Adipocyte (in vitro differentiated cells): ENCODE measurements at places on chromosomes 16 and 17.

DNA sequence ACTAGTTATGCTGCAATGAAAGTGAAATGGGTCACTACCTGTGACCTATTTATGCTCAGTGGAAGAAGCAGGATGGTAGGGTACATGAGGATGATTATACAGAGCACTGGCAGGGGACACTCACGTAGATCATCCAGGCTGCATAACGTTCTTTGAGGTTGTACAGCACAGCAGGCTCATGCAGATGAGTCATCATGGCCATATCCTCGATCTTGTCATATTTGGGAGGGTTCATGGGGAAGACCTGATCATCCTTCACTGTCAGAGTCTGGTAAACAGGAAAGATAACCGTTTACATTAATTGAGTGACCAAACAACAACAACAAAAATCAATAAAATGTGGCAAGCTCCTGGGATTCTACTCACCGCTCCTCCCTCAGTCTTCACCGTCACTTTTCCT lies 2.1 kb downstream of the MYH2 start:
- no peak for DNase-seq

GRCh38 chr16:4339909-4340308 lies 11.2 kb downstream of the PAM16 start:
- DNase-seq, result no peak

GRCh38 chr16:87057211-87057881 lies 259.8 kb downstream of the C16orf95 start:
- DNase-seq, result no peak

DNA sequence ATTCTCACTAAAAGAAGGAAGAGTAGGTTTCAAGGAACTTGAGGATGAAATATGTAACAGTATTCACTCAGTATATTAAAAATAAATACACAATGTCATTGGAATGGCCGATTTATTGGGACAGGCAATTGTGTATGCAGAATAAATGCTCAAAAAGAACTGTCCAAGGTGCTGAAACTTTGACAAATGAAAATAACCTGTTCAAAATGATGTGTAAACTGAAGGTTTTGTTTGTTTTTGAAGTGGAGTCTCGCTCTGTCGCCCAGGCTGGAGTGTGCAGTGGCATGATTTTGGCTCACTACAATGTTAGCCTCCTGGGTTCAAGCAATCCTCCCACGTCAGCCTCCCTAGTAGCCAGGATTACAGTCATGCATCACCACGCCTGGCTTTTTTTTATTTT lies 318.7 kb upstream of the RBFOX1 start:
- peak; percentile 22 for DNase-seq

DNA sequence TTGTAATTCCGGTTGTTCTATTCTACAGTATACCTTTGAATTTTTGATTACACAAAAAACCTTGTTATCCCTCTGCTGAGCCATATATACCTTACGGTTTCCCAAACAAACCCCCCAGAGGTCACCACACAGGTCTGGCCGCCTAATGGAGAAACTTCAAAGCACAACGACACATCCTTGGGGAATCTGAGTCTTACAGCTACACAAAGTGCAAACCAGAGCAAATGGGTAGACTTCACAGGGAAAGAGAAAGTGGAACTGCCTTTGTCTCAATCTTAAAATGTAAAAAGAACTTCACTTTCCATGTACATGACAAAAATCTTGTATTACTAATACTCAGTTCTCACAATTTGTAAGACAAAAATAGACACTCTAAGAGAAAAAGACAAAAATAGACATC lies 2.7 kb downstream of the FBXO31 start:
- DNase-seq, result peak; percentile 51

GRCh38 chr17:4313221-4314114 lies 49.7 kb upstream of the ANKFY1 start:
- no peak for DNase-seq

DNA sequence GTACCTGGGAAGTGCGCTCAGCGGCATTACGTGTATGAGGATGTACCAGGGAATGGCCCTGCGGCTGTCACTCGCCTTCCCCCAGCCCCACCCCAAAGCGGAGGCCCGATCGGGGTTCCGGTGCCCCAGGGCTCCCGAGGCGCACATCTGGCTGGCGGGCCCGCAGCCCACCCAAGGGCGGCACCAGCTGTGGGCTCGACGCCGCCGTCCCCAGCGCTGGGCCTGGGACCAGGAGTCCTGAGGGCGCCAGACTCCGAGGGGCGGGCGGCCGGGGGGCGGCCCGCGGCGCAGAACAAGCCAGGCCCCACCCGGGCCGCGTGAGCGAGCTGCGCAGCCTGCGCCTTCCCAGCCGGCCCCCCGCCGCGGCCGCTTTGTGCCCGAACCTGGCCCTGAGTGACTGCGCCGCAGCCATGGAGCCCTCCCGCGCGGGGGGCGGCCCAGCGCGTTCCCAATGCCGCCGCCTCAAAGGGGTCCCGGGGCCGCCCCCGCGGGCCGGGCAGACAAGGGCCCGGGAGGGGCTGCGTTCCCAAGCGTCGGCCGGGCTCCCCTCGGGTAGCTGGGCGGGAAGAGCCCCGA lies 17.4 kb downstream of the ZNF423 start:
- DNase-seq, result no peak

- no peak for DNase-seq
Observed at GRCh38 chr17:35666967-35667532, 64.4 kb upstream of the RASL10B start.

GRCh38 chr17:62968445-62968923 lies 2.4 kb downstream of the TANC2 start:
- DNase-seq, result peak; percentile 95

GRCh38 chr17:32259586-32259985 lies 6.0 kb upstream of the RHBDL3 start:
- DNase-seq, result peak; percentile 50

GRCh38 chr16:55482056-55482455 lies 3.1 kb downstream of the MMP2 start:
- peak; percentile 59 for DNase-seq

- no peak for DNase-seq
Observed at GRCh38 chr16:46788891-46789474, 40.8 kb upstream of the MYLK3 start.

GRCh38 chr16:9827062-9827752 lies 355.0 kb downstream of the GRIN2A start:
- DNase-seq, result no peak

DNA sequence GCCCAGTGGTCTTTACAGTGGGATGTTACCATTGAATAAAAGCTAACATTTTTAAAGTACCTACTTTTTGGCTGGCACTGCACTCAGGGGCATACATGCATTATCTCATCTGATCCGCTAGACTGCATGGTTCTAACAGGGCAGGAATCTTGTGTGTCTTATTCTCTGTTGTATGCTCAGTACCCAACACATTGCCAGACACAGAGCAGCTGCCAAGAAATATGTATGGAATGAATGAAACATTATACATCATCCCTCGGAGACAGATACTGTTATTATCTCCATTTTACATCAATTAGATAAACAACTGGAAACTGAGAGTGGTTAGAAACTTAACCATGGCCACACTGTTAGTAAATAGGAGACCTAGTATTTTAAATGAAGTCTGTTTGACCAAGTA lies 74.1 kb upstream of the CDH11 start:
- DNase-seq, result peak; percentile 58

DNA sequence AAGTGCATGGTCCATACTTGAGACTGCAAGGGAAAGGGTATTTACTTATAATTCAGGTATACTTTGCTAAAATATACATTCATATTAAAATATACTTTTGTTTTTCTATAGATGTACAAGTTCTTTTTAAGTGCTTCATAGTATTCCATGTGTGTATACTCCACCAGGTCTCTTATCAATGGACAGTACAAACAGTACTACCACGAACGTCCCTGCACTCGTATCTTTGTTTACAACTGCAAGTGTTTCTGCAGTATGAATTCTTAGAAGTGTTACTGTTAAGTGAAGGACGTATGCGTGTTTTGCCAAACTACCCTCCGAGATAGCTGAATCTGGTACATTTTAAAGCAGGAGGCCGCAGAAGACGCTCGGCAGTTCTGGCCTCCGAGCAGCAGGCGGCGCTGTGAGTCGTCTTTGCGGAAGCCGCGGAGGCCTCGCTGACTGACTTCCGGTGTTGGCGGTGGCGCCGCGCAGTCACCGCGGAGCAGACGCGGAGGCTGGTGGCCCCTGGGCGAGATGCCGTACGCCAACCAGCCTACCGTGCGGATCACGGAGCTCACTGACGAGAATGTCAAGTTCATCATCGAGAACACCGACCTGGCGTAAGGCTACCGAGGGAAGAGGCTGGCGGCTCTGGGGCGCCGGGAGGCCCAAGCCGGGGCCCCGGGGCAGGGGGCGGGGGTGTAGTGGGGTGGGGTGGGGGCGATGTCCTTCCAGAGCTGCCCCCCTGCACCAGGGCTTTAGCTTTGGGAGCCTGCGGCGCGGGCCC lies at the start of gene POLR2C:
Gene POLR2C (plus strand): TSS at position 471 of the 769 bp plus-strand sequence. CDS start 46 bp downstream, at position 517.
- DNase-seq, result peak; percentile 94

DNA sequence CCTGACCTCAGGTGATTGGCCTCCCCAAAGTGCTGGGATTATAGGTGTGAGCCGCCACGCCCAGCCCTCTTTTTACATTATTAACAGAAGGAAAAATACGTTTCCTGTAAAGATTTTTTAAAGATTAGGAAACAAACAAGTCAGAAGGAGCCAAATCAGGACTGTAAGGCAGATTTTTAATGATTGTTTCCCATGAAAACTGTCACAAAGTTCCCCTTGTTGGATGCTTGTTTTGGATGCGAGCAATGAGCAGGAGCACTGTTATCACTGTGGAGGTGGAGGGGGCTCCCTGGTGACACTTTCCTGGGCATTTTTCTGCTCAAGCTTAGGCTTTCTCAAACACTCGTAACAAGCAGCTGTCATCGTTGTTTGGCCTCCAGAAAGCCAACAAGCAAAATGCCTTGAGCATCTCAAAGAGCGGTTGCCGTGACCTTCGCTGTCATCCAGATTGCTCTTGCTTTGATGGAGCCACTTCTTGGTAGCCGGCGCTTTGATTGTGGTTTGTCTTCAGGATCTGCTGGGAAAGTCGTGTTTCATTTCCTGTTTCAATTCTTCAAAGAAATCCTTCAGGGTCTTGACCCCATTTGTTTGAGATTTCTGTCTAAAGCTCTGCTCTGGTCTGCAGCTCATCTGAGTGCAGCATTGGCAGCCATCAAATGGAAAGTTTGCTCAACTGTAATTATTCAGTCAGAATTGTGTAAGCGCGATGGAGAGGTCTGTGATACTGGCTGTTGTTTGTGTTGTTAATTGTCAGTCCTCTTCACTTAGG lies 128.7 kb downstream of the RPTOR start:
- DNase-seq, result peak; percentile 9
